ENCODE measurements at places on chromosomes 13 and 19.

DNA sequence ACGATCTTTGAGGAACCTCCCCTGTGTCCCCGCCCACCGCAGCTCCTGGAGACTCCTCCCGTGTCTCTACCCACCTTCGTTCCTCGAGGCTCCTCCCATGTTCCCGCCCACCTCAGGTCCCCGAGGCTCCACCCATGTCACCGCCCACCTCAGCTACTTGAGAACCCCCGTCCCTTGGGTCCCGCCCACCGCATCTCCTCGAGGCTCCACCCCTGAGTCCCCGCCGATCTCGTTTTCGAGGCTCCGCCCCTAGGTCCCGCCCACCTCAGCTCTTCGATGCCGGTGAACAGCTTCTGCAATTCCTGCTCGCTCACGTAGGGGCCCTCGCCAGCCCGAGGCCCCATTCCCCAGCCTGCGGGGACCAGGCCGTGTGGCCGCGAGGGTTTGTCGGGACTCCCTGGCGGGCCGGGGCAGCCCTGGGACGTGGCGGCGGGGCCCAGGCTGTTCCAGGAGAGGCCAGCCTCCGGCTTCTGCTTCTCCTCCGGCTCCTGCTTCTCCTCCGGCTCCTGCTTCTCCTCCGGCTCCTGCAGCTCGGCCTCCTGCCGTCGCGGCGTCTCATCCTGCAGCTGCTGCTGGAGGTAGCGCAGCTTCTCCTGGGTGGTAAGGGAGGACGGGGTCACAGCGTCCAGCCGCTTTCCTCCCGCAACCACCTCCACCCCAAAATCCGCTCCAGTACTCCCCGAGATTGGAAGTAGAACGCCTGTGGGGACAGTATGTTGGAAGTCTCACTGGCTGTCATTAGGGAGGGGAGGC lies 16.7 kb downstream of the TSKS start:
- no peak for DNase-seq

- no peak for DNase-seq
Observed at GRCh38 chr13:68125087-68125480, 894.9 kb upstream of the PCDH9 start.

GRCh38 chr13:79171141-79172061 lies 234.7 kb downstream of the RBM26 start:
- DNase-seq: no peak

DNA sequence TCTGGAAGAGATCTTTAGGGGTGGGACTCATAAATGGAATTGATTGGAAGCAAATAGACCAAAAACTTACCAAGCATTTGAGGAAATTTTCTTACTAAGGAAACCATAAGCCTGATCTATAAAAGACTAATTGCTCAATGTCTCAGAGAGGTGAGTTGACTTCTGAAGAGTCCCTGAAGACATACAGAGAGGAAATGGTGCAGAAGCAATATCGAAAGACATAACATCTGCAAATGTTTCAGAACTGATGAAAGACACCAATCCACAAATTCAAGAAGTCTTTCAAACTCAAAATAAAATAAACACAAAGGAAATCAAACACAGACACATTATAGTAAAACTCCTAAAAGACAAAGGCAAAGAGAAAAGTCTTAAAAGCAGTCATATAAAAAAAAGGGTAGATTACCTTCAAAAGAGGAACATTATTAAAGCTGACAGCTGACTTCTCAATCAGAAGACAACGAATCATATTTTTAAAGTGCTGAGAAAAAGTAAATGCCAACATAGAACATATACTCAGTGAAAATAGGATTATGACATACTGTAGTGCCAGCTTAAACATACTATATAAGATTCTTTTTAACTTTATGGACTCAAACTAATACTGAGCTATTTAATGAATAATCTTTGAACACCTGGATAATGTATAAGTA lies 45.4 kb upstream of the CALM3 start:
- no peak for DNase-seq

- DNase-seq: no peak
Observed at GRCh38 chr13:113746671-113747070, 12.4 kb upstream of the TMEM255B start.

- no peak for DNase-seq
Observed at GRCh38 chr19:18291590-18292461, 10.4 kb upstream of the JUND start.

DNA sequence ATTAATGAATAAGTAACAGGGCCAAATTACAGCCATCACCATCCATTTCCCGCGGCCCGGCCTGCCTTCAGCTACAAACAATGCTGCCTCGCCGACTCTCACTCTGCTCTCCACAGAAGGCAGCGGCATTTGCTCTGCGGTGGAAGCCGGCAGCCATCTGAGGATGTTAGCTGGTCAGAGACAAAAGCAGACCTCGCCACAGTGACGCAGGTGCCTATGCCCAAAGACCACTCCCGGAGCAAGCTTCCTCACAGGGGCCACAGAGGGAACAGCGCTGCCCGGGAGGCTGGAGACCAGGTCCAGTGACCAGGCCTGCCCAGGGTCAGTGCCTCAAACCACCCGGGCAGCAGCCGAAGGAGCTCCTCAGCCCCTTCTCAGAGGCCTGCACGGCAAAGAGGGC lies 16.4 kb downstream of the PEPD start:
- no peak for DNase-seq

DNA sequence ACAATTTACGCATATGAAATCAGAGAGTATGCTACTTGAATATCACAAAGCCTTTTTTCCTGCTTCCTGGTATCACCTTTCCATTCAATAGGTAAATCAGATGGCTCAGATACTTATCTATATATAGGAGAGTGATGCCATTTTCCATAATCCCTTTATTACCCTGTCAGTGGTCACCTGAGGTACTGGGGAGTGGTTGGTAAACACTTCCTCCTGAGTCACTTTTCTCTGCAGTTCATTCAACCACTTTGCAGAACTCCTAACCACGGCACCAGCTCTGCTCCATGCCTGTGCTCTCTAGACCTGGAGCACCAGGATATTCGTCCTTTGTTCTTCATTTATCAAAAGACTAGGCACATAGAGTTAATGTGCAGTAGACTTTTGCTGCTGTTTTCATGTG lies 748.5 kb upstream of the KLHL1 start:
- DNase-seq: no peak

- DNase-seq: no peak
Observed at GRCh38 chr19:31023038-31023437, 326.2 kb downstream of the TSHZ3 start.

GRCh38 chr19:511101-511851 lies 4.0 kb downstream of the TPGS1 start:
- DNase-seq: peak; percentile 98

DNA sequence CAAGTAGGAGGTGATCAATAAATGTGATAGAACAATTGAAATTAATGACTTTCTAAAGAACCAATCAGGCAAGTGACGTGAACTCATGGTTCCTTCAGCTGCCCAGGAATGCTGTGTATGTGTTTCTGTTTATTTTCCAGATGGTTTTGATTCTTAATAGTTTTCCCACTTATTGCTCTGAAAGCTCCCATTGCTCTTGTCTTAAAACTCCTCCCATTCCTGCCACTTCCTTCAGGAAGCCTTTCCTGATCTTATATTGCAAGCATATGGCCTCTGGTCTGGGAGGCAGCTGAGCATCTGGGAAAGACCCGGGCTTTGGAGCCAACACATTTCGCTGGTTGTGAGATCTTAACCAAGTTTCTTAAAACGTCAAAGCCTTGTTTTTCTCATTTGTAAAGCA lies 17.1 kb upstream of the LATS2 start:
- DNase-seq: no peak

GRCh38 chr13:23212671-23213070 lies 31.9 kb downstream of the SGCG start:
- DNase-seq: no peak

DNA sequence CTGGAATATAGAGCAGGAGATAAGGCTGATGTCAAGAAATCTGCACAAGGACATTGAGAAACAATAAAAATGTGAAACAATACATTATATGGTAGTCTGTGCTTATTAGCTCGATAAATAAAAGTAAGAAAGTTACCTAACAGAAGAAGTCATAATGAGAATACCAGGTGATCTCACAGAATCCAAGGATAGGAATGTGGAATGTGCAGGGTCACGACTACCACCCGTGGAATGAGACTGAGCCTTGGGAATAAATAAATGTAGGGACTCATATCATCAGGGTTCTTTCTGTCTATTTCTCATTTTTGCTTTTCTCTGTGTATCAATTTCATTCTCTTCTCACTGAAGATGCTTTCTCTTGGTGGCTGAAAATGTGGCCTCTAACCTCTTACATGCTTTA lies 26.0 kb upstream of the KBTBD7 start:
- DNase-seq: no peak

DNA sequence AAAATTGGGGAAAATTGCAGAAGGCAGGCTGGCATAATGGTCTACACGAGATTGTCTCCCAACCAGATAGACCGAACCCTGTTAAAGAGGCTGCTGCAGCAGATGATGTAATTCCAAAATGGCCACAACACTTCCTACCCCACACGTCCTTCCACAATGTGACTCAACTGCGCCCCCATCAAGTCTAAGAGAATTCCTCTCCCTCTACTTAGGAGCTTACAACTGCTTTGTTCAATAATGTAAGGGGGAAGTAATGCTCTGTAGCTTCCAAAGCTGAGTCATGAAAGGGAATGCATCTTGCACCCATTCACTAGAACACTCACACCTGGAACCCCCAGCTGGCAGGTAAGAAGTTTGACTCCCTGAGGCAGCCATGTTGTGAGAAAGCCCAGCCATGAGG lies 117.8 kb upstream of the IRS2 start:
- peak; percentile 14 for DNase-seq

- no peak for DNase-seq
Observed at GRCh38 chr13:49569993-49570689, 15.2 kb downstream of the RCBTB1 start.

- DNase-seq: no peak
Observed at GRCh38 chr19:28558783-28559182, 654.2 kb downstream of the UQCRFS1 start.

- DNase-seq: no peak
Observed at GRCh38 chr13:113929628-113930615, 44.0 kb downstream of the C13orf46 start.

DNA sequence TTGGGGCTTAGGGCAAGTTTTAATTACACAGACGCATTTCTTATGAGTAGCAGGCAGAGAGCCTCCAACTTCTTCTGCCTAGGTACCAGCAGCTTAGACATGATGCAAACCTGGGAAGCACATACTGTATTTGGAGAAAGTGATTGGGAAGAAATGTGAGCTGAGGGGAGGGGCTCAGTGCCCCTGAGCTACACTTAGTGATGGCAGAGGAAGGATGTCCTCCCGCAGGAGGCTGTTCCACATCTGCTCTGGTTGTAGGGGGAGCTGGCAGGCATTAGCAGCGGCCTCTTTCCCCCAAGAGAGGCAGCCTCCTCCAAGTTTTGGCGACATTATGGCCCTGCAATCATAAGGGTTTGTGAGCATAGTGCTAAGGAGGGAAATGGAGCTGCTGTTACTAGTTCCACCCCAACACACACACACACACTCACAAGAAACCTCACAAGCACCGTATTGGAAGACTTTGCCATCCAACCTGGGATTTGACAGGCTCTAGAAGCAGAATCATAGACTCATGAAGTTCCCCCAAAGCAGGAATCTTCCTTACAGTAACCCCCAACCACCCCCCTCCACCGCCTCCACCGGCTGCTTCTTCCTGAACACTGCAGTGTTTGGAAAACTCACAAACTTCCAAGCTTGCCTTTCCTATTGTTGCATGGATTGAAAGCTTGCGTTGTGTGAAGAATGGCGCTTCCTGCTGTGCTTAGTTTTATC lies 3.3 kb downstream of the ALOX5AP start:
- DNase-seq: no peak

- DNase-seq: no peak
Observed at GRCh38 chr13:114196629-114197028, 17.6 kb downstream of the CFAP97D2 start.

GRCh38 chr19:39498798-39499642 lies at the start of gene DLL3:
Gene DLL3 (plus strand): TSS chr19:39498947. CDS start chr19:39498975, 28 bp downstream.
- peak; percentile 75 for DNase-seq

- peak; percentile 86 for DNase-seq
Observed at GRCh38 chr13:102680842-102681740, 13.8 kb downstream of the METTL21C start.

DNA sequence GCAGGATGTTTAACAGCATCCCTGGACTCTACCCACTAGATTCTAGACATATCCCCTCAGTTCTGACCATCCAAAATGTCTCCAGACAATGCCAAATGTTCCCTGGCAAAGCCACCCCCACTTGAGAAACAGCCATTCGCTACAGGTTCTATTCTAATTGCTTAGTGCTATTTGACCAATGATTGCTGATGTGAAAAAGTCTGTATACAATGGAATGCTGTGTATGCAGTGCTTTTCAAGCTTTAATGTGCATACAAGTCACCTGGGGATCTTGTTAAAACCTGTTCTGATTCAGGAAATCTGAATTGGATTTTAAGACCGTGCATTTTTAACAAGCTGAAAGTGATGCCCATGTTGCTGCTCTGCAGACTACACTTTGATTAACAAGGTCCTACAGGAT lies 331.8 kb upstream of the KLF12 start:
- no peak for DNase-seq

GRCh38 chr19:47351548-47351947 lies 2.4 kb downstream of the DHX34 start:
- DNase-seq: no peak

GRCh38 chr19:45529420-45529785 lies 22.1 kb downstream of the VASP start:
- DNase-seq: peak; percentile 56

GRCh38 chr19:48095612-48096175 lies 14.9 kb downstream of the PLA2G4C start:
- no peak for DNase-seq

DNA sequence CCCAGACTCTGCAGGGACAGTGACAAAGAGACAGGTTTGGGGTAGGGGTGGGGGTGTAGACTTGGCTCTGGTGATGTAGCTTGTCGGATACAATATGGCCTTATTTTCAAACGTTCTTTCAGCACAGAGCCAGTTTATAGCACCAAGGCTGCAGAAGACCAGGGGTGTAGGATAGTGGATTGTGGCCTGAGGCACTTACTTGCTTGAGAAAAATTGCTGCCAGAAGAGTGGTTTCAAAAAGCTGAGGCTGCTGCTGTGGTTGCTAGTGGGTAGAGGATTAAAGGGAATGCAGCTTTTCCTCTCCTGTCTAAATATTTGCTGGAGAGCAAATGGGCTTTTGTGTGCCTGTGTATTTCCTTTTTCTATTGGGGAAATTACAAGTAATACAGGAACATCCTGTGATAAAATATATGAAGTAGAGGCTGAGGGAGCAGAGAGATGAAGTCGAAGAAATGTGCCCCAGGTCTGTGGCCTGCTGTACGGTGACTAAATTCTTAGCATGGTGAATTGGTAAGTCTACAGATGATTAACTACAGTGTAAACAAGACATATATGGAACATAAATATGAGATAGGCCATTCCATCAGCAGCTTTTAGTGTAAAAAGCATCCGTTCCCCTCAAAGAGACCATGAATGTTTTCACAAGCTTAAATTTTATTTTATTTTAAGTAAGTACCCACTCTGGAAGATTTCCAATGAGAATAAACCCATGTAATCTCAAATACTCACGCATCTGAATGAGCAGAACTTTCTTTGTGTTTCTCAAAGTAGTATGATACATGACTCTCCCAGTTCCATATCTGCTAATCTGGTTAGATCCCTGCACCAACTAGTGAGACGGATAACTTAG lies 112.9 kb downstream of the LRCH1 start:
- no peak for DNase-seq

- DNase-seq: peak; percentile 38
Observed at GRCh38 chr13:43472339-43472738, 314.4 kb downstream of the ENOX1 start.

GRCh38 chr13:58855283-58855682 lies 1223.7 kb downstream of the PCDH17 start:
- no peak for DNase-seq

Data from NCI-H2171 treated with DMSO at 0.1 percent for 48 hours (cell line).